ENCODE measurements at places on chromosomes 7 and 10.
A peak's percentile ranks its signal among the peaks of the same experiment; 100 is the strongest.

GRCh38 chr7:91533996-91534395 lies 269.8 kb downstream of the FZD1 start:
- no peak for DNase-seq

- no peak for DNase-seq
Observed at GRCh38 chr10:127298381-127298780, 102.0 kb upstream of the INSYN2A start.

GRCh38 chr7:26397796-26398426 lies 106.2 kb downstream of the SNX10 start:
- DNase-seq: peak; percentile 67

DNA sequence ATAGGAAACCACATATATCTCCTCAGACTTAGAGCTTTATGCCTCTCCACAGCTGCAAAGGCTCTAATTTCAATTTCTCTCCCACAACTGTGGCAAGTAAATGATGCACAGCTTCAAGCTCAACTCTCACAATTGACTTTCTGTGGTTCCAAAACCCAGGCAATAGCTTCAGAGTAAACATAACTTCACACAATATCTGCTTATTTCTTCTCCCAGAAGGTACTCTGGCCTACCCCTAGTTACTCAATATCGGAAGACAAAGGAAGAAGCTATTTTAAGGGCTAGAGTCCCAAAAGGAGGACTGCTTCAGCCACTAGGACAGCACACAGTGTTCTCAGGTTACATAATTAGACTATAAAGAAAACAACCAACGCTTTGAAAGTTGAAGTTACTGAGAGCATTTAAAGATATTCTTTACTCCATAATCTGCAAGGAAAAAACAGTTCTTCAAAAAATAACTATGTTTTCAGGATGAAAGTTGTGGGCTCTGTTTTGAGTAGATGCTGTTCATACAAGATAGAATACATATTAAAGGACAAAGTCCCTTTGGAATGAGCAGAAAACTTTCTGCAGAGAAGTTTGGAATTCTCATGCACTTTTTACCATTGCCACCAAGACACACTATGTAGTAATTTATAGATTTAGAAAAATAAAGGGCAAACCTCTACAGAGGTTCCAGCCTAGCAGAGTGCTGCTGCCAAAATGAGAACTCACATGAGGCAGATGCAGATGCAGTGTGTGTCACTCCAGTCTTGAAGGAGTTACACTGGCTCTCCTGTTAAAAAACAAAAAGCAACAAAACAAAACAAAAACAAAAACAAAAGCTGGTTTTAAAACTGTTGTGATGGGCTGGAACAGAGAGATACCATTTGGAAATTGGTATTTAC lies 81.8 kb downstream of the NT5C2 start:
- peak; percentile 18 for DNase-seq
